Left lung (tissue), 14 donors: ENCODE measurements at places on chromosomes 7 and 10. TPM values are rescaled to one million over a fixed set of nuclear protein-coding genes. Genes with fewer than 3 reads are reported as not detected.

DNA sequence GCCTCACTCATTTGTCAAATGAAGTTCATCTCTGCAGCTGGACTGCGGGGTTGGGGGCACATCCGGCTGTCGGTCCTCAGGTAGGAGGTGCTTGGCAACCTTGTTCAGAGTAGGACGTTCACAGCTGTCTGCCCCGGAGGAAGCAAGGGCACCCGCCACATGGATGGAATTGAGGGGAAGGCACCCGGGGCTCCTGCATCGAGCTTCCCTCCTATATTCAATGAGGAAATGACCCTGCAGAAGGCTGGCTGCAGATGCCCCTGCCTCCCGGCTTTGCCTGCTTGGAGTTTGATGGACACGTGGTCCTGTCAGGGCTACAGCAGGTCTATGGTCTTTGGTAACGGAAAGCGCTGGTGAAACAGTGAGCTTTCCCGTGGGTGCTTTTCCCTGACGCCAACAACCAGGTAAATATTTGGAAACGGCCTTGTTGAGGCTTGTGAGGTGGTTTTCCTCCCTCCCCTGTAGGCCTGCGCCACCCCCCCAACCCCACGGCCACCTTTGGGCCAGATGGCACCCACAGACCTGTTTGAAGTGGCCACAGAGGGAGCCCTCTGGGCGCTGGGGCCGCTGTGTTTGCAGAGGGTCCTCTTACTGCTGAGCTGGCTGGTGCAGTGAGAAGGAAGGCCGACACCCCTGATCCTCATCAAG, 32.9 kb downstream of the HTRA1 start:
- no peak for DNase-seq

- no peak for DNase-seq
These were observed 683.1 kb downstream of the NRG3 start for GRCh38 chr10:82558014-82558607.

DNA sequence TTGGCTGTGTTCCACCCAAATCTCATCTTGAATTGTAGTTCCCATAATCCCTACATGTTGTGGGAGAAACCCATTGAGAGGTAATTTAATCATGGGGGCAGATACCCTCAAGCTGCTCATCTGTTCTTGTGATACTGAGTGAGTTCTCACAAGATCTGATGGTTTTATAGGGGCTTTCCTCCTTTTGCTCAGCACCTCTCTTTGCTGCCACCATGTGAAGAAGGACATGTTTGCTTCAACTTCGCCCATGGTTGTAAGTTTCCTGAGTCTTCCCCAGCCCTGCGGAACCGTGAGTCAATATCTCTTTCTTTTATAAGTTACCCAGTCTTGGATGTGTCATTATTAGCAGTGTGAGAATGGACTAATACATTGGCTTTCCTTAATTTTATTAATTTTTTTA, 527.8 kb downstream of the MDFIC start:
- no peak for DNase-seq

DNA sequence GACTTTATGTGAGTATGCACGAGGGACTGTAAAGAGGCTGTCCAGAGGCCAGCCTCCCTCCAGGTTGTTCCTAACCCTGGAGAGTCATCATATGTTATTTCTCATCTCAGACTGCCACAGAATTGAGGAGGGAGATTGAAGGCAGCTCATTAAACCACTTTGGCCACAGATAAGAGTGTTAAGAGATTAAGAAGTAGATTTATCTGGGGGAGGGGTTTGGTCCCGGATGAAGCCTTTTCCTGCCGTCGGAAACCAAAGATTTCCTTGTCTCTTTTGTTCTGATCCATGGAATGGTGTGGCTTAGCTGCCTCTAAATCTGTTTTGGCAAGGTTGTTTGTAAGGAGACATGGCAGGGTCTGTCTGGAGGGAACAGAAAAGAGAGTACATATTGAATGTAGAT, 338.8 kb downstream of the AUTS2 start:
- DNase-seq: no peak

- DNase-seq: no peak
These were observed 131.4 kb downstream of the TCERG1L start for GRCh38 chr10:131180086-131180485.

DNA sequence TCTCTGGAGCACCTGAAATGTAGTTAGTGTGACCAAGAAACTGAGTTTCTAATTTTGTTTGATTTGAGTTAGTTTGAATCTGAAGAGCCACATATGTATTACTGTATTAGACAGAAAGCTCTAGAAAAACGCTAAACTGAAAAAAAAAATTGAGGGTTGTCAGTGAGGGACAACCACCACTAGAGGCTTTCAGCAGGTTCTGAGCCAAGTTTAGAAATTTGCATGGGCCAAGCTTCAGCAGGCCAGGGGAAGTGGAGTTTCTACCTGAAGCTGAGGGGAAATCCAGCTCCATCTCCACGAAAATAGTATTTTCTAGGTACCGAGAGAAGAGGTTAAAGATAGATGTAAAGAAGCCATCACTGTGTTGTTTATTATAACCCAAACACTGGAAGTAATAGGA, 77.9 kb upstream of the PLXNA4 start:
- no peak for DNase-seq

DNA sequence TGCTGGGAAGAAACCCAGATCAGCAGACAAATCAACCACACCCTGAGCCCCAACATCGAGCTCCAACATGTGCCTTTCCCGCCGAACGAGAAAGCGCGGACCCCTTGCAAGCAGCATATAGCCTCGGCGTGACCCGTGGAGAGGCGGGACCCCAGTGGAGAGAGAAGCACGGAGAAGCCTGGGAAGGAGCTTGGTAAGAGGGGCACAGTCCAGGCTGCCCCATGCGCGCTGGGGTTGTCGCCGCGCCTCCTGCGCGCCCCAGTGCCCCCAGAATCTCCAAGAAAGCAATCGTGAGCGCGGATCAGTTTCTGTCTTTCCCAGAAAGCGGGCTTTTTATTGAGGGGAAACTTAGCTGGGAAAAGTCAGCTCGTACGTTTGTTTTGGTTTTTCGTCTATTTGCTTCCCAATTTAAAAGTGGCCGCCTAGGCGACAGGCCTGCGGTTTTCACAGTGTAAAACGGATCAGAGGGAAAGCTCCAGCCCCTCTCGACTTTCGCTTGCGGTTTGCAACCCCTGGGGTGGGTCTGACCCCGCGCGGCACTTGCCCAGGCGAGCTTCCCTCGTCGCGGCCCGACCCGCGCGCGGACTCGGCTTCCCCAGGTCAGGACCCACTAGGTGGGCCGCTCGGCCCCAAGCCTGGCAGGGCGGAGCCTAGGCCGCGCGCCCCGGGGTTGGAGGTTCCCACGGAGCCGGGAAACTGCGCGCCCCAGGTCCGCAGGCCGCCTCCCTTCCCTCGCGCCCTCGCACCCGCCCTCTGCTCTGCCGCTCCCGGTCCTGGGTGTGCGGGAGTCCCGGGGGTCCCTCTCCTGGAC, 31.1 kb downstream of the SKIDA1 start:
- DNase-seq: no peak

DNA sequence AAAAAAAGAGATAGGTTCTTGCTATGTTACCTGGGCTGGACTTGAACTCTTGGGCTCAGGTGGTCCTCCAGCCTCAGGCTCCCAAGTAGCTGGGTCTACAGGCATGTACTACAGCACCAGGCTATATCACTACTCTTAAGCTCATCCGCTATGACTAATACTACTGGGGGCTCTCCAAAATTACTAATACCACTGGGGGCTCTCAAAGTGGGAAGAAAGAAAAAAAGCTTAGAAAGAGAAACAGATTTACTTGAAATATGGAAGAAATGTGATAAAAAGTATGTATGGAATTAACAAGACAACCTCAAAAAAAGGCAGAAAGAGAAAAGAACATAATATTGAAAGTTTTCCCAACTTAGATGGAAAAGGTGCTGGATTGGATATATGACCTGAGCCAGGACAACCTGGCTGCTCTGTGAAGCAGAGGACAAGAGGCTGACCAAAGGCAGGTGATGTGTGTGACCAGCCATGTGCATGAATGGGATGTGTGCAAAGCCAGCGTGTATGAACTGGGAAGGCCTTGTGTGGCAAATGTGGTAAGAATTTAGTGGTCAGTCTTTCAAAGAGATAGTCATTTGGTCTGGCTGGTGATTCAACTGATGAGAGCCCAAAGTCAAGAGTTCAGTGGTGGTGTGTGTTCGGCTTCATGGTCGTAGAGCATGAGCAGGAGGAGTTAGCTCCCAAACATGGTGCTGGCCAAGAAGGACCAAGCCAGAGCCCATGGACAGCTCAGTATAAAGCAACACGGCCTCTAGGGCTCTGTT, 232.4 kb upstream of the KLF14 start:
- no peak for DNase-seq

- DNase-seq: no peak
These were observed 9.3 kb downstream of the ZC3HAV1L start for GRCh38 chr7:139026551-139026950.

ANKRD26 gene
- total RNA-seq: 6.6 TPM

CDK13 gene
- 38.0 TPM for total RNA-seq
